ENCODE measurements at places on chromosomes 6 and 20. TPM values are rescaled to one million over a fixed set of nuclear protein-coding genes. Genes with fewer than 3 reads are reported as not detected.

The UNC5CL gene
- 5.5 TPM for total RNA-seq

- DNase-seq = peak; percentile 37
- no peak overlapping the region for H3K4me3 ChIP-seq
- H3K36me3 ChIP-seq = no peaks in the 10 kb centered on the region
These were observed 97.7 kb downstream of the KCNB1 start for GRCh38 chr20:49384437-49385434.

DNA sequence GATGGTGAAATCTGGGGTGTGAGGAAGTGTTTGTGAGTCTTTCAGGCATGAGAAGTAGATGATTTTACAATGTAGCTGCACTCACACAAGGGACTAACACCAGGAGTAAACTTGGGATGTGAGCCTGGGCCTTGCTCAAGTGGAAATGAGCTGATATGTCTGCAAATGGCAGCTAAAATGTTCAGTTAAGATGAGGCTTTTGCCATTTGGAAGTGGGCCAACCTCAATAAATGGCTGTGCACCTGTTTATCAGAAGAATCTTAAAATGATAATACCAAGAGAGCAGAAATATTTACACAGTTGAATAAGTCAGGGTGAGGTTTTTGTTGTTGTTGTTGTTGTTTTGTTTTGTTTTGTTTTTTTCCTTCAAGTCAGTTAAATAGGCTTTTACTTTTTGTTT, 25.7 kb upstream of the KLHL31 start:
- H3K36me3 ChIP-seq = no peaks in the 10 kb centered on the region
- DNase-seq = no peak
- H3K4me3 ChIP-seq = no peak overlapping the region
- no peaks in the 10 kb centered on the region for H3K4me1 ChIP-seq
- H3K27ac ChIP-seq = no peak overlapping the region
- H3K27me3 ChIP-seq = no peaks in the 10 kb centered on the region

The BIRC7 gene
- not detected for total RNA-seq

DNA sequence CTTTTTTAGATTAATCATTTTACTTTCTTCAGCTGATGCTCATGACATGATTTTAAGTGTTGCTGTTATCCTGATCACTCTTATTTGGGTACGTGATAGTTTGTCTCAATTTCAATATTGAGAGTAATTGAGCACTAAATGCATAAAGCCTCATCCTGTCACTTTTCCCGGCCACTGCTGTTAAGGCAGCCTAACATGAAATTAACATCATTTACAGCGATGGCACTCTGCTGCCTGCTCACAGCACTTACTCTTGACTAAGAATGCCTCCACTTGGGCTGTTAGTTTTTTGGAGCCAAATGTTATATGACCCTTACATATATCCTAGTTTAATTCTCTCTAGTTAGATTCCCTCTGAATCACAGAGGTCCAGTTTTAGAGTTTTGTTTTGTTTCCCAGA, 107.3 kb downstream of the SLX4IP start:
- H3K27ac ChIP-seq = no peak overlapping the region
- no peak for DNase-seq
- no peaks in the 10 kb centered on the region for H3K36me3 ChIP-seq
- no peaks in the 10 kb centered on the region for H3K27me3 ChIP-seq

GRCh38 chr6:140446241-140446640, 1071.8 kb upstream of the CITED2 start:
- no peaks in the 10 kb centered on the region for H3K36me3 ChIP-seq
- no peak overlapping the region for H3K4me3 ChIP-seq
- no peak for DNase-seq
- no peaks in the 10 kb centered on the region for H3K4me1 ChIP-seq

The ECT2L gene
- 0.06 TPM for total RNA-seq

The DAAM2 gene
- total RNA-seq = 0.03 TPM

DNA sequence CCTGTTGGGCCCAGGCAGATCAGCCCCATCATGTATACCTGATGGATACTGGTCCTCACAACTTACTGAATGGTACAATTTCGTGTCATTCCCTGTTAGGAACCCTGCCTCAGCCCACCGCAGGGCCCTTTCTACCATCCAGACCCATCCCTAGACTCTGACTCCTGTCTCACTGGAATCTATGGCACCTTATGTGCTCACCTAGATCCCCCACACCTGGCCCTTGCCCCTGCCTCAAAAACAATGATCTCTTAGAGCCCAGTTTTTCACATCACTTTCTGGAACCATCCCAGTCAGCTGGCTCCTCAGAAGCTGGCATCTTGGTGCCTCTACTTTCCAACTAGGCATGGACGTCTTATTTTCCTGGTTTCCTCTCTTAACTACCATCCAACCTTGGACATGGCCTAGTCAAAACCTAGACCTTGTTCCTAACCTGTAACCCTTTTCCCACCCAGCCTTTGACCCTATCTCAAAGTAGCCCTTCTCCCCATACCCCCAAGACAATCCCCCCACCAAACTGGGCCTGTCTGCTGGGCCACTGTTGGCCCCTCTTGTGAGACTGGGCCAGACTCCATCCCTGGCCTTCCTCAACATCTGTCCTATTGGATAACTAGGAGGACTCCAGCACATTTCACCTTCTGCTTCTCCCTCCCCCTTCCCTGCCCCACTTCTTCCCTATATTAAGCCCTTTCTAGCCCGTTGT, 981 bp downstream of the HM13 start:
- peaks cover 48% of the 10 kb centered on the region for H3K4me1 ChIP-seq
- H3K27ac ChIP-seq = peak overlapping the region; percentile 45
- no peaks in the 10 kb centered on the region for H3K36me3 ChIP-seq
- peak overlapping the region; percentile 72 for H3K4me3 ChIP-seq

DNA sequence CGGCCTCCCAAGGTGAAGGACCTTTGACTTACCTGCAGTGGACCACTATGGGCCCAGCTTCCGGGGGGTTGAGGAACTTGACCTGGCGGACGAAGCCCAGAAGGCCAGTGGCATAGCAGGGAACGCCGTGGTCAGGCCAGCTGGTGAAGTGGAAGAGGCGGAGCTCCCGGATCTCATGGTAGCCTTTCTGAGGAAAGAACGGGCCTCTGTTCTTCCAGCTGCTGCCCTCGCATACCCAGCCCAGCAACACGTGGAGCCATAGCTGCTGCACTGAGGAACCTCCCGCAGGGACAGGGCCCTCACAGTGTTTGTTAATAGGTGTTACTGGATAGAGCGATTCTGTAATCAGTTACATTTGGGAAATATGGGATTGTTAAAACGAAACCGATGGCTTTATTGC, 492.1 kb upstream of the CHD6 start:
- no peaks in the 10 kb centered on the region for H3K36me3 ChIP-seq
- no peaks in the 10 kb centered on the region for H3K4me1 ChIP-seq
- no peaks in the 10 kb centered on the region for H3K27me3 ChIP-seq
- no peak for DNase-seq

DNA sequence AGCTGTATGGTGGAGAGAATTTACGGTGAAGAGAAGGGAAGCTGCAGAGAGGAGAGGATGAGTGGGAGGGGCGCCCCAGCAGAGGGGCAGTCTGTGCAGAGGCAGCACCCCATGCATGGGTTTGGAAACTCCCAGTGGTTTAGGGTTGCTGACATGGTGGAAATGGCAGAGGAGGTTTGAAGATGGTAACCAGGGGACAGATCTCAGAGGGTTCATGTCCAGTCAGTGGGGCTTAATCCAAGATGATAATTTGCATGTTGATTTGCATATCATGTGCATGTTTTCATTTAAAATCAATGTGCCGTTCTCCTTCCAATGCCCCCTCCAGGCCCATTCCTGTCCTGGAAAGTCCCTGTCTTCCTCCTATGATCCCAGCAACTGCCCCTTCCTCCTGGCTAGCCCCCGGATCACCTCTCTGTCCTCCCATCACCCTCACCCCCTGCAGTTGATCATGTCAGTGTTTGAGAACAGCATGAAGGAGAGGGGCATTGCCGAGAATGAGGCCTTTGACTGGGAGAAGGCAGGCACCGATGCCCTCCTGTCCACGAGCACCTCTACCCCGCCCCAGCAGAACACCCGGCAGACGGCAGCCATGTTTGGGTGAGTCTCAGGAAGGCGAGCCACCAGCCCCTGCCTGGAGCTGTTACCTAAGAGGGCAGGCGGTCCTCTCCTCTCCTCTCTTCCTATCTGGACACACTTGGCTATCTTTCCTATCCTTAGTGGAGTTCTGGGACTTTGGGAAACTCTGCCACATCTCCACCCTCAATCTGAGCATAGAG, 14.3 kb downstream of the TTBK1 start:
- no peaks in the 10 kb centered on the region for H3K36me3 ChIP-seq
- H3K4me3 ChIP-seq = no peak overlapping the region
- H3K4me1 ChIP-seq = no peaks in the 10 kb centered on the region
- H3K27ac ChIP-seq = no peak overlapping the region
- no peak for DNase-seq

- no peak overlapping the region for H3K4me3 ChIP-seq
- H3K4me1 ChIP-seq = no peaks in the 10 kb centered on the region
- H3K27ac ChIP-seq = no peak overlapping the region
- DNase-seq = no peak
- no peaks in the 10 kb centered on the region for H3K36me3 ChIP-seq
- no peaks in the 10 kb centered on the region for H3K27me3 ChIP-seq
These were observed 133.4 kb downstream of the HAO1 start for GRCh38 chr20:7806831-7807230.

The DOK5 gene
- not detected for total RNA-seq

GRCh38 chr6:56772737-56773184, 130.1 kb upstream of the DST start:
- H3K36me3 ChIP-seq = no peaks in the 10 kb centered on the region
- no peaks in the 10 kb centered on the region for H3K4me1 ChIP-seq
- no peak overlapping the region for H3K4me3 ChIP-seq
- DNase-seq = no peak
- H3K27me3 ChIP-seq = no peaks in the 10 kb centered on the region
